Adipocyte (in vitro differentiated cells): ENCODE measurements at places on chromosomes 5 and 9.

DNA sequence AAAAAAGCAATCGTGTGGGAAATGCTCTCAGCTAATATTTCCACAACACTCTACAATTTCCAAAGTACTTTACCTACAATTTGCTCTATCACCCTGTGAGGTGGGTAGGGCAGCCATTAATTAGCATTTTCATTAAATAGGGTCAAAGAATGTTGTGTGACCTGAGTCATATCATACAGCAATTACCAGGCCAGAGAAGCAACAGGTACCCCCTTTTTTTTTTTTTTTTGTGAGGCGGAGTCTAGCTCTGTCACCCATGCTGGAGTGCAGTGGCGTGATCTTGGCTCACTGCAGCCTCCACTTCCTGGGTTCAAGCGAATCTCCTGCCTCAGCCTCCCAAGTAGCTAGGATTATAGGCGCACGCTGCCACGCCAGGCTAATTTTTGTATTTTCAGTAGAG, 108.8 kb upstream of the RETREG1 start:
- DNase-seq = no peak

- DNase-seq = peak; percentile 96
Measured at GRCh38 chr5:54743997-54744788, 226.6 kb downstream of the SNX18 start.

DNA sequence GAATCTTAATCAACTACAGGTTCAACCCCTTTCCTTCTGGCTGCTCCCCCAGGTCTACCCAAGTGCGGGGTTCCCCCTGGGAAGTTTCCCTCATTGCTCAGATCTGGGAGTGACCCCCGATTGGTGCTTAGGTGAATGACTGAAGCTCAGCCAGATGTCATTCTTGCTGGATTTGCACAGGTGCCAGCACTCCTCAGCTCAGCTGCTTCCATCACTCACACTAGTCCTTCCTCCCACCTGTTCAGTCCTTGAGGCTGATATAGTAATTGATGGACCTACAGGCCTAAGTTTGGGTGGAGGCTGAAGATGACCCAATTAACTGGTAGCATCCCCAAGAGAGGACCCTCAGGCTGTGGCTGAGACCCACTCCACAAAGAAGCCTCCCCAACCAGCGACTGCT, 32.9 kb downstream of the PRLR start:
- no peak for DNase-seq

DNA sequence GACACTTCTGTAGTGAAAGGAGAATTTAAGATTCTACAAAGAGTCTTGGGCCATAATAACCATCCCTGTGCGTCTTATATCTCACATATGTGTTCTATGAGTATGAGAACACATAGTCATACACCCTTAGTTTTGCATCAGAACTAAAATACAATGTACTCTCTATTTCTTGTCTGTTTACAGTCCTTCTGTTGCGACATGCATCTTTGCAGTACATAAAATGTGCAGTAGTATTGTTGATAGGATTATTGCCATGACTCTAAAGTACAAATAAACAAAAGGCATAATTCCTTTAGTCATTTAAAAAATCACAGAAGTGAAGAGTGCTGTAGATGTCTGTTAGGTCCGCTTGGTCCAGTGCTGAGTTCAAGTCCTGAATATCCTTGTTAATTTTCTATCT, 201.9 kb downstream of the NR3C1 start:
- DNase-seq = peak; percentile 75

GRCh38 chr5:156640691-156641241, 209.3 kb upstream of the PPP1R2B start:
- peak; percentile 70 for DNase-seq
